Stimulated activated CD8-positive, alpha-beta memory T cell treated with anti-CD3 and anti-CD28 coated beads, Interleukin-2, amount 100 ng/mL, for 48 hours (primary cell): ENCODE measurements at places on chromosomes 1 and 21.

DNA sequence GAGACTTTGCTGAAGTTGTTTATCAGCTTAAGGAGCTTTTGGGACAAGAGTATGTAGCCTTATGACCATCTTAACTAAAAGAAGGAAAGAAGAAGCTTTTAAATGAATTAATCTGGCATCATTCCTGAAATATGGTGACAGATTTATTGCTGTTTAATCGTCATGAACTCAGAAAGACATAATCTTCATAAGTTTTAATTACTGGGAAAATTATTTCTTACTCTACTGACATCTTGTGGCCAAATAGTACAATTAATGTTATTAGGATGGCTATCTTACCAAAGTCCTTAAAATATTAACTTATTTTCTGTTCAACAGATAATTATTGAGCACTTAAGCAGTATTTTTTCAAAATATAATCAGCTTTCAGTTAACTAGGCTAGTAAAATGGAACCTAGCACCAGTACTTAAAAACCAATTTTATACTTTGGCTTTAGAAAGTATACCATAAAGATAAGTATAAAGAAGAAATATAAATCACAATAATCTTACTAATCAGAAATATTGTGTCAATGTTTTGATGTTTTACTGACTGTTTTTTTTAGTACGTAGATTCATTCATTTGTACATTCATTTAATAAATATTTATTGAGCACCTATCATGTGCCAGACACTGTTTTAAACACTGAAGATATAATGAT, 34.7 kb upstream of the GPR25 start:
- DNase-seq, result no peak

- no peak for DNase-seq
Measured at GRCh38 chr21:25457411-25457810, 149.9 kb downstream of the MRPL39 start.

DNA sequence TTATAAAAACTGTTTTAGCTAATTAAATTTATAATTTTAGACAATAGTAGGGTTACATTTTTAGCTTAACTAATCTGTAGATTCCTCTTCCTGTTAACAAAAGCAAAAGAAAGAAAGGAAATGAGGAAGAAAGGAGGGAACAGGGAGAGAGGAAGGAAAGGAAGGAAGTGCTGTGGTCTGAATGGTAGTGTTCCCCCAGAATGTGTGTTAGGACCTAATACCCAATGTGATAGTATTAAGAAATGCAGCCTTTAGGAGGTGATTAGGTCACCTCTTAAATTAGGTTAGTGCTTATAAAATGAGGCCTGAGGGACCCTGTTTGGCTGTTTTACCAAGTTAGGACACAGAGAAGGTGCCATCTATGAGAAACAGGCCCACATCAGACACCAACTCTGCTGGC, 136.9 kb upstream of the SAMSN1 start:
- no peak for DNase-seq

DNA sequence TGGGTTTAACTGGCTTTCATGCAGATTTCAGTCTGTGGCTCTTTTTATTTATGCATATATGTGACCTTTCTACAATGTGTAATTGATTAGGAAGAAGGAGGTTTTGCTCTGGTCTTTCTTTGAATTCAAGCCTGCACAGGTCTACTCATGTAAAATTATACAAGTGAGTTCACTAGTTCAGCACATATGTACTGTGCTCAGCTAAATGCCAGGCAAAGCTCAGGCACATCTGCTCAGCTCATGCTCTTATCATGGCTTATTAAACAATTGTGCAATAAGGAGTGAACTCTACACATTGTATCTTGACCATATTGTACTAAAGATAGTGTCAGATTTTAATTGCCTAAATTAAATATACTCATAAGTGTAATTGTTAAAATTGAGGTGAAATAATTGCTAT, 378.4 kb downstream of the ADGRL2 start:
- DNase-seq, result no peak

GRCh38 chr1:244305776-244306341, 145.8 kb downstream of the ADSS2 start:
- no peak for DNase-seq

DNA sequence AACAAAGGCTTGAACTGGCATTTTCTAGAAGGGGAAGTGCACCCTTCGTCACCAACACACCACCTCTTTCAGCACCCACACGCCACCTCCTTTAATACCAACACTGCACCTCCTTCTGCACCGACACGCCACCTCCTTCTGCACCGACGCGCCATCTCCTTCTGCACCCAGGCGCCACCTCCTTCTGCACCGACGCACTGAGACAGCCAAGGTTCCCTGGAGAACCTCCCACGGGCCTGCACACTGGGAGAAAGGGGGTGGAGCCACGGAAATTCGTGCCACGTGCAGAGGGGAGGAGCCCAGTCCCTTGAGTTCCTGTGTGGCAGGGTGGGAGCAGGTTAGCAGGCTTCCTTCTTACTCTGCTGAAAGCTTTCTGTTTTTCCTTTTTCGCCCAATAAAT, 327.9 kb upstream of the C1orf174 start:
- DNase-seq, result no peak

DNA sequence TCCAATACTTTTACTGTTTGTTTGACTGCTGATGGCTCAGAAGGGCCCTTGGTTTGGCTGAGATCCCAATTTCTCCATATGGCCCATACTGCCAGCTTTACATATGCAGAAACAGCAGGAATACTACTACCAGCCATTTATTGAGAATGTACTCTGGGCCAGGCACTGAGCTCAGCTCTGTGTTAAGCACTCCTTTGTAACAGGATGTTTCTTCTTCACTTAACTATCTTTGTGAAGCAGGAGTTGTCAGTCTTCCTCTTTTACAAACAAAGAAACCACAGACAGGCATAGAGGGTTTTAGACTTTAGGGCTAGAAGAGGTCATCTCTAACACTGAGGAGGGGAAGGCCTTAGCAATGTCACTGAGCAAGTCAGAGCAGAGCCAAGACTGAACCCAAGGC, 8.3 kb downstream of the HMGCL start:
- DNase-seq, result no peak

DNA sequence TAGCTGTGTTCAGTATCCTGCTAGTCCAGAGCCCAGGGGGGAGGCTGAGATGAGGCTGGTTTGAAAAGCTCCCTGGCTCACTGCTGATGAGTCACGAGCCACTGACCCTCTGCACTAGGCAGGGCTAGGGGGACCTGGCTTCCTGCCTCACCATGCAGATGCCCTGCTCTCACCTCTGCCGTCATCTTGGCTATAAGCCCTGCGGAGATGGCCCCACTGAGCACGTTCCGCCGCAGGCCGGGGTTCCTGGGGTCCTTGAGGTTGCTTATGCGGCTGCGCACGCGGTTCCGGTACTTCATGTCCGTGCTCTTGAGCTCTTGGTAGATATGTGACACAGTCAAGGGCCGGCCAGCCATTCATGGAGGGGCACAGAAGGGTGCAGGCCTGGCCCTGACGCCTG, 24.1 kb upstream of the ZNF436 start:
- DNase-seq, result no peak

DNA sequence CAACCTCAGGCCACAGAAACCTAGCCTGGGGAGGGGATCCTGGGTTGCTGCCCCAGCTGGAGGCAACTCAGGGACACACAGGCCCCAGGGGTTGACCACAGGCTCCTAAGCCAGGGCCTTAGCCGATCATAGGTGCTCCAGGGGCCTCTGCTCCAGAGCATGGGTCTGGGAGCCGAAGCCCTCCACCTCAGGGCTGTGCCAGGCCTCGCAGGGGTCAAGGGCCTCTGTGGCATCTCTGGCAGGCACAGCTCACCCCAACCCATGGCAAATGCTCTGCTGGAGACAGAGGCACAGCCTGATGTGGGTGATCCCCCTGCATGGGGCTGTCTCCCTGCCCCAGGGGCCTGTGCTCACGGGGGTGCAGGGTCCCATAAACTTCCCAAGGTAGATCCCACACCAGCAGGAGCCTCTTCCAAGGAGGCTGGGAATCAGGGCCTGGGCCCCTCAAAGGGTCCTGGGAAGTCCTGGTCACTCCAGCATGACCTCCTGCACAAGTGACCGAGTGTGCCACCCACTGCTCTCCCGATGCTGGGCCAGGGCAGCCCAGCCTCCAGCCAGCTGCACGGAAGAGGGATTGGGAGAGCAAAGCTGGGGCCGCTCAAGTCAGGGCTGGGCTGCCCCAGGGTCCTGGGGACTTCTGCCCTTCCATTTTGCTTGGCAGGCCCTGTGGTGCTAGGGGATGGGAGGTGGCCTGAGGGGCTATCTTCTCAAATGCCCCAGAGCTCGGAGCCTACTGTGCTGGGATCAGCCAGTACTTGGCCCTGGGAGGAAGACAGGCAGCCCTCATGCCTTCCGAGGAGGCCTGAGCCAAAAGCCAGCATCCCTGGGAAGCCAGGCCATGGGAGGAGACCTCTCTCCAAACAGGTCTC, 22.2 kb upstream of the PRSS38 start:
- DNase-seq, result no peak

GRCh38 chr21:36461918-36462486, 17.9 kb downstream of the CLDN14 start:
- DNase-seq, result no peak
